ENCODE measurements at places on chromosomes 1 and 21. TPM values are rescaled to one million over a fixed set of nuclear protein-coding genes. Genes with fewer than 3 reads are reported as not detected.

The WNT9A gene
- 11.4 TPM for total RNA-seq

The ERG gene
- 41.6 TPM for total RNA-seq

DNA sequence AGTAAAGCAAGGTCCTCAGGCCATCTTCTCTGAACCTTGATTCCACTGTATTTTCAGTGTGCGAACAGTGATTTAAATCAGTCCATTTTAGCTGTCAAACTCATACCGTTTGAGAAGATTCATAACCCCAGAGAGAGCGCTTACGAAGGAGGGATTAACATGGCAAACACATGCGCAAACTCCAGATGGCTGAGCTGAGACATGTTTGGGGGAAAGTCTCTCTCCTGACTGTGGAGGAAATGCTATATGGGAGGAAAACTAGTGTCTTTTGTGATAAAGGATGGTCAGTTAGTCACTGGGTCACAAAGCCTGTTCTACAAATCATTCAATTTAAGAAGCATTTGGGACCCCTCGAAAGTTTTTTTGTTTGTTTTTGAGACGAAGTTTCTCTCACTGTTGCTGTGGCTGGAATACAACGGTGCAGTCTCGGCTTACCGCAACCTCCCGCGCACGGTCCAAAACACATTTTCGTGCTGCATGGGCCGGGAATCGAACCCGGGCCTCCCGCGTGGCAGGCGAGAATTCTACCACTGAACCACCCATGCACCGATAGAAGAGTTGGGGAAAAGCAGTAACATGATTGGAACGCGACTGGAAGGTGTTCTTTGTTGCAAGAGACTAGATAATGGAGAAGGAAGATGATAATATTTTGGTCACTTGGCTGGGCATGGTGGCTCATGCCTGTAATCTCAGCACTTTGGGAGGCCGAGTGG, 58.4 kb upstream of the CXADR start:
- peak; percentile 71 for DNase-seq

DNA sequence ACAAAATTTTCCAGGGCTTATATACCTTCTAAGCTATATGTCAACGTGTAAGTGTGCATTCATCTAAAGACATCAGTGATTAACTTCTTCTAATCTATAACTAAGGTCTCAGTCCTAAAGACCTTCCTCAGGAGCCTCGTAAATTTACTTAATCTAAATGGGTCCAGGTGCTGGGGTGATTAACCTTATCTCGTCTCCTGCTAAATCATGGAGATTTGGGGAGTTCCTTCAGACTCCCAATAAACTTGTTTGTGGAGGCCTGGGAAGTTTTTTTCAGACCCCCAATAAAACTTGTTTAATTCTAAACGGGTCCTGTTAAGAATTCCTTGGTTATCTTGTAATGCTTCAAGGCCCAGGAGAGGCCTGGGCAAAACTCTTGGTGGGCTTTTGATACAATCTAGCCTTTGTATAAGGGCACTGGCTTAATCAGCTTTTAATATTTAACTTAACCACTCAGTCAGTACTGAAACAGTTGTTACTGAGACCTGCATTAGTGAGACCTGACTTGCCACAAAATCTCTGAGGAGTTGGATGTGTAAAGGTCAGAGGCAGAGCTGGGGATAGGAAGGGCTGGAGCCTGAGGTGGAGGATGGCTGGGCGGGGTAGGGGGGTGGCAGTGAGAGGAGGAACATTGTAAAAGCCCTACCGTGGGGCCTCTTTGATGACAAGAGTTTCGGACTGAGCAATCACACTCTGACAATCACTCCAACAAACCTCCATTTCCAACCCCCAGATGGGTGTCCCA, 6.2 kb upstream of the HMGCS2 start:
- no peak for DNase-seq

All from sciatic nerve (tissue), 2 donors.